ENCODE measurements at places on chromosomes 11 and 22. TPM values are rescaled to one million over a fixed set of nuclear protein-coding genes. Genes with fewer than 3 reads are reported as not detected.

- no peak for ATAC-seq
Observed at GRCh38 chr11:128603752-128604414, 16.5 kb upstream of the ETS1 start.

- ATAC-seq: no peak
Observed at GRCh38 chr11:17008099-17008498, 6.1 kb downstream of the PLEKHA7 start.

- ATAC-seq: no peak
Observed at GRCh38 chr11:27040302-27041115, at the start of gene BBOX1. Gene BBOX1, plus strand, starts transcription at chr11:27040815. Its CDS starts 14,616 bp downstream, at chr11:27055431.

DNA sequence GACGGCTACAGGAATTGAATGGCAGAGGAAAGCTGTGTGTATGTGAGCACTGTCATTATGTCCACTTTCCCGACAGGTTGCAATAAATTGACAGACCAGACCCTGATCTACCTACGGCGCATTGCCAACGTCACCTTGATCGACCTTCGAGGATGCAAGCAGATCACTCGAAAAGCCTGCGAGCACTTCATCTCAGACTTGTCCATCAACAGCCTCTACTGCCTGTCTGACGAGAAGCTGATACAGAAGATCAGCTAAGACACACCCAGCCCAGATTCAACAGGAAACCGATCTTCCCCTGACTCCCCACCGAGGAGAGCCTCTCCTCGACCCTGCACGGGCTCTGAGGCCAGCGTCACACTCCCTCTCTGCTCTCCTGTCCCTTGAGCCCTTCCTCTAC, 11.5 kb upstream of the GRK2 start:
- ATAC-seq: no peak

GRCh38 chr11:74316772-74317505, 5.5 kb upstream of the P4HA3 start:
- no peak for ATAC-seq

DNA sequence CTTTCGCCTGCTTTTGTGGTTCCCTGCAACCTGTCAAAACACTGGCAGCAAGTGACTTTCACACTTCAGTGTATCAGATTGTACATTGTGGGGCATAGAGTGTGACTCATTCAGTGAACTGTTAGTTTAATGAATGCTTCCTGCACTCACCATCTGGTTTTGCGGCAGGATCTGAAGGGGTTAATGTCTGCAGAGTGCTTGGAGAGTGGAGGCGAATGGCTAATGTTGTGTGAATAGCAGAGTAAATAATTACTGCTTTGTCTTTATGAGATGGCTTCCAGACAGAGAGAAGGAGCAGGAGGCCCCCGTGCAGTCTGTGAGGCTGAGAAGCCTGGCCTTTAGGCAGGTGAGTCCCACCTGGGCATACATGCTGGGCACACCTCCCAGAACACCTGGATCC, 454.3 kb upstream of the KIRREL3 start:
- ATAC-seq: no peak

DNA sequence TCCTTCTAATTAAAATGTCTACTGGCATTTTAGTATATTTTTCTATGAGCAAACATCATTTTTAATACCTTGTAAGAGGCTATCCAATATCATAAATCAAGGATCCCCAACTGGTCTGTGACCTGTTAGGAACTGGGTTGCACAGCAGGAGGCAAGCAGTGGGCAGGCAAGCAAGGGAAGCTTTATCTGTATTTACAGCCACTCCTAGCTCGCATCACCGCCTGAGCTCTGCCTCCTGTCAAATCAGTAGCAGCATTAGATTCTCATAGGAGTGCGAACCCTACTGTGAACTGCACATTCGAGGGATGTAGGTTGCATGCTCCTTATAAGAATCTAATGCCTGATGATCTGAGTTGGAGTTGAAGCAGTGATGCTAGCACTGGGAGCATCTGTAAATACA, 70.2 kb upstream of the CREB3L1 start:
- no peak for ATAC-seq

DNA sequence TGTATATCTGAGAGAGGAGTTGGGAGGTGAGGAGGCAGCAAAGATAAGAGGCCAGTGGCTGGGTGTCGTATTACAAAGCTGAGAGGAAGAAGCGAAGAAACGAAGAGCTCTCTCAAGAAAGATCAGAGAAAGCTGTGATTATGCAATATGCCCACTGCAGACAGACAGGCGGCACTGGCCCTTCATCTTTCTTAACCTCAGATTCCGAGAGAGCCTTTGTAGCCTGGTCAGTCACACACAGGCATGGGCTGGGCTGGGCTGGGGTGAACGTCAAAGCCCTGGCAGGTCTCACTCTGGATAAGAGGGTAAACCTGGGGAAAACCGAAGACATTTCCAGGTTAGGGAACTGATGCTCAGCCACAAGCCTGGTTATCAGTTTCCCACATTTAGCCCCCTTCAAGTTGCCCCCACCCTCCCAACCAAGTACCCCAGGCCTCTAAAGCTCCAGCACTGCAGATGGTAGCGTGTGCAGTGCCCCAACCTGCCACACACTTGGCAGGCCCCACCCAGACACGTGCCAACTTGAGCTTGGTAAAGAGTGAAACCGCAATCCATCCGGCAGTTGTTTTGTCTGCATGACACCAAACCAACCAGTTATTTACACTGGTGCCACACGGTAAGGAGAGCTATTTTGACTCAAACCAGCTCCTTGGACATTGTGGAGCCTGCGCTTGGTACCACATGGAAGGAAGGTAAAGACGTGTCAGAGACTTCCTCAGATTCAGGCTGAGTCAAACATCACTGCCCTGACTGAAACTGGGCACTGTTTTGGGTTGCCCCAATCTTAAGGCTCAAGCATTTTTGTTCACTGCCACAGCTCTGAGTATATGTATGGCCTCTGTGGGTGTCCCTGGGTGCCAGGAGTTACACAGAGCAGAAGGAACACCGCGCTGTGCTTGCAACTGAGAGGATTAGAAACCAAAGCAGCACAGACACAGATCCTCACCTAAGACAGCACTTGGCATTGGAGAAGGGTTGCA, 135.9 kb downstream of the FDX1 start:
- no peak for ATAC-seq

GRCh38 chr11:134905517-134905916, 493.5 kb upstream of the B3GAT1 start:
- ATAC-seq: no peak

DNA sequence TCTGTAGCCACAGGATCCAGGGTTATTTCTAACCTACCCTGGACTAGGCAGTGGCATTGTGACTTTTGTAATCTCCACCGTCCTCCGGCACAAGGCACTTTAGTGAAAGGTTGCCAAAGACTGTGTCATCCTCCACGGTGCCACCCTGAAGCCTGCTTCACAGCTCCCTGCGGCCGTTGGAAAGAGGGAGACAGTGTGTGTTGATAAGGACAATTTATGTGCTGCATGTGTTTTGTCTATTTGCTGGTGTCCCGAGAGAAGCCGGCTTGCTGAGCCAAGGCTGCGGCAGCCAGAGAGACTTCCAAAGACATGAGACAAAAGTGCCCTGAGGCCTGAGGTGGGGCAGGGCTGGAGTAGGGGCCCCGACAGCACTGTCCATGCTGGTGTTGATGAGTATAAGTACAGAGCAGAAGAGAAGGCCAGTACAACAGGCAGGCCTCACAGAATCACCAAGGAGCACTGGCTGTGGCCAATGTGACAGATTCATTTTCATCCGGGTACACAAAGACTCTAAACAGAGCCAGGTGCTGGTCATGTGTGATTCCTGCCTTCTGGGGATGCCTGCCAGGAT, 40.9 kb downstream of the GALNT18 start:
- no peak for ATAC-seq

GRCh38 chr11:62680825-62681240, 2.0 kb upstream of the UBXN1 start:
- peak; percentile 55 for ATAC-seq

DNA sequence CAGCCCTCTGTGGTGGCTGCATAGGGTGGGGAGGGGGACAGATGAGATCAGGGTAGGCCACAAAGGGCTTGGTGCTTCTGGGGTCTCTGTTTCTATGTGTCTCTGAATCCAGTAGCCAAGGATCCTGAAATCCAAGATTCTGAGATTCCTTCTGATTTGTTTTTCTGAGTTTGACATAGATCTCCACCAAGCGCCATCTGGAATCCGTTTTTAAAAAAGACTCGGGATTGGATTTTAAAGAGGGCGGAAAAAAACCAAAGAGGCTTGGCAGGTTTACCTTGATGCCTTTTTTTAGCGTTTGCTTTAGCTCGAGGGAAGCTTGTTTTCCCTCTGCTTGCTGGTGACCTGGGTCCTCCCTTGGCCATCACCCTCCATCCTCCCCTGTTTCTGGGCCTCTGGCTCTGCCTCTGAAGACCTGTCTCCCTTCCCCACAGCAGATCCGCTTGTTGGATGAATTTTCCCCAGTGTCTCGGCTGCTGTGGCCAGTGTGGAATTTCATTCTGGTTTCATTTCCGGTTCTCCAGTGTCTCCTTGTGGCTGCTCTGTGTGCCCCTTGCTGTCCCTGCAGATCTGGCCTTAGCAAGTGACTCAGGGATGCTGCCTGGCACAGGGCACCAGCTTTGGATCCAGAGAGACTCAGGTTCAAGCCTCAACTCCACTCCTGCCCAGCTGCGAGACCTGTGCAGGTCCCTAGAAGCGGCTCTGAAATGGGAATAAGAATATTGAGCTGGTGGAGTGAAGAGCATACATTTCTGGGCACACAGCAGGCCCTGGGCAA, 15.1 kb downstream of the SYNGR1 start:
- ATAC-seq: no peak

DNA sequence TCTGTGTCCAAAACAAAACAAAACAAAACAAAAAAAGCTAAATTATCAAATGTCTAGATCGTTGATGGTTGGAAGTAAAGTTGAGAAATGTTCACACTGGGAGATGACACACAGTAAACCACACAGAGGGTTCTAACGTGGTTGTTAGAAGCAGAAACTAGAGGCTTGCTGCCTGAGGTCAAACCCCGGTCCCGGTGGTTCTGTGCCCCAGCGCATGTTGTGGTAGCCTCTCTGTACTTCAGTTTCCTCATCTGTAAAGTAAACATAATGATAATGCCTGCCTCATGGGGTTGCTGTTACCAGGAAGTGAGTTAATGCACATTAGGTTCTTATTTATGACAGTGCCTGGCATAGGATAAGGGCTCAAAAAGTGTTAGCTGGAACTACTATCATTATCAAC, 33.4 kb downstream of the PPARA start:
- ATAC-seq: no peak

DNA sequence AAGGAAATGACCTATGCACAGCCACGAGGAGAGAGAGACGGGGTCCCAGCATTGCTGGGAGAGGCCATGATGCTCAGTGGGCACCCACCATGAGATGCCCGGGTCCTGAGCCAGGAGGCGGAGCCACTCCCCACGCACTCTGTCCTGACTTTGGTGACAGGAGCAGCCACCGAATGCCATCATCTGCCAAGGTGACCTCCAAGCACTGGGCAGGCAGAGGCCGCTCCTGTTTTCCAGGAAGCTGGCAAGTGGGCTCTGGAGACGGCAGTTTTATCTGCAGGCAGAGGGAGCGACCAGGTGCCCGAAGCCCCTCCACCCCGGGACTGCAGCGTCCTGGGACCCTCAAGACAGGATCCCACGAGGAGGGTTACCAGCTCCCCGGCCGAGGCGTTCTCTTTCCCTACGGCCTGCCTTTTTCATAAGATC, 453.9 kb downstream of the BRD1 start:
- ATAC-seq: no peak

- ATAC-seq: no peak
Observed at GRCh38 chr22:35733036-35733435, 15.4 kb downstream of the APOL5 start.

DNA sequence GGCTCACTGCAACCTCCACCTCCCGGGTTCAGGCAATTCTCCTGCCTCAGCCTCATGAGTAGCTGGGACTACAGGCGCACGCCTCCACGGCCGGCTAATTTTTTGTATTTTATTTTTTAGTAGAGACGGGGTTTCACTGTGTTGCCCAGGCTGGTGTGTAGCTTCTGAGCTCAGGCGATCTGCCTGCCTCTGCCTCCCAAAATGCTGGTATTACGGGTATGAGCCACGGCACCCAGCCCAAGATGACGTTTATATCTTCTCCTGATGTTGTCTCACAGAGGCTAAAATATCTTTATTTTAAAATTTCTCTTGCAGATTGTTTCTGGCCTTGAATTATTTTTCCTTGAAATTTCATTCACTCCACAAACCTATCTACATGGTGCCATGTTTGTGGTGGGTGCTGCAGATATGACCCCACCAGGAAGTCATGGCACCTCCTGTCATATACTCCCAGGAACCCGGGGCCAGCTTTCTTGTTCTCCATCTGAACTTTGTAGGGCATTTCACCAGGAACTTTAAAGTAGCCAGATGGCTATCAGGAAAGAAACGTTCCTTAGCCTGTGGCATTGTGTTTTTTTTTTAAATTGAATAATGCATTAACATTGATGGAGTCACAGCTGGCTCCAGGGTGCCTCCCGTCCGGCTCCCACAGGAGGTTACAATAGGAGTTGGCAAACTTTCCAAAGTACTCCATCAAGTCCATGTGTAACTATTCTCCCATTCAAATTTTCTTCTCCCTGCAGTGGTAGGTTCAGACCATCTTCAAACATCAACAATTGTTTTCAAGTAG, 42.0 kb upstream of the LIPT2 start:
- no peak for ATAC-seq

DNA sequence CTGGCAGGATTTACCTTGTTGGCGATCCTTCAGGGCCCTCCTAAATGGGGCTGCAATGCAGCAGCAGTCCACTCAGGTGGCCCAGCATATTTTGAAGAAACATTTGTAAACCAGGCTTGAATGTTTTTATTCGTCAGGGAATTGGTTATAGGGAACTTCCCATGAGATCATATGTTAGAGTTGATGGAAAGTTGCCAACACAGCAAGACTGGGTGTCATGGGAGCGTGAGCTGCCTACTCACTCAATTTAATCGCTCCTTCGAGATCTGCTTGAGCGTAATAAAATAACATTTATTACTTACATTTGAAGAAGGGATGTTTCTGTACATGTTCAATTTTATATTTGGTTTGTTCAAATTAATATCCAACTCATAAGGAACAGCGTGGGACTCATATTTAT, 19.4 kb downstream of the OR2AT4 start:
- no peak for ATAC-seq

GRCh38 chr11:75349521-75350116, 1.8 kb downstream of the ARRB1 start:
- ATAC-seq: no peak

- ATAC-seq: peak; percentile 45
Observed at GRCh38 chr11:19660076-19660475, 52.6 kb upstream of the NAV2 start.

- no peak for ATAC-seq
Observed at GRCh38 chr11:12848413-12848812, 160.7 kb upstream of the RASSF10 start.

- ATAC-seq: no peak
Observed at GRCh38 chr22:30284172-30284571, 5.1 kb downstream of the CASTOR1 start.

Gene TBX1
- total RNA-seq: 2.2 TPM

Gene NLRX1
- 21.6 TPM for total RNA-seq

Gene IL17REL
- not detected for total RNA-seq

Gene PRG2
- total RNA-seq: not detected

Gene ZBTB44
- 48.8 TPM for total RNA-seq

Gene MPZL3
- total RNA-seq: 0.67 TPM

Gene TMEM109
- 132 TPM for total RNA-seq

Gene PANX2
- total RNA-seq: 0.46 TPM

Data from gastroesophageal sphincter (tissue), 4 donors.